Suppressor macrophage treated with lipopolysaccharide for 1 hour (primary cell): ENCODE measurements at places on chromosomes 5 and 9.
A peak's percentile ranks its signal among the peaks of the same experiment; 100 is the strongest.

- no peak for DNase-seq
Observed at GRCh38 chr9:81224166-81225081, 464.9 kb downstream of the TLE1 start.

- no peak for DNase-seq
Observed at GRCh38 chr5:17625686-17626085, 6.2 kb upstream of the TAF11L13 start.

- peak; percentile 7 for DNase-seq
Observed at GRCh38 chr5:40441733-40442132, 238.0 kb upstream of the PTGER4 start.

DNA sequence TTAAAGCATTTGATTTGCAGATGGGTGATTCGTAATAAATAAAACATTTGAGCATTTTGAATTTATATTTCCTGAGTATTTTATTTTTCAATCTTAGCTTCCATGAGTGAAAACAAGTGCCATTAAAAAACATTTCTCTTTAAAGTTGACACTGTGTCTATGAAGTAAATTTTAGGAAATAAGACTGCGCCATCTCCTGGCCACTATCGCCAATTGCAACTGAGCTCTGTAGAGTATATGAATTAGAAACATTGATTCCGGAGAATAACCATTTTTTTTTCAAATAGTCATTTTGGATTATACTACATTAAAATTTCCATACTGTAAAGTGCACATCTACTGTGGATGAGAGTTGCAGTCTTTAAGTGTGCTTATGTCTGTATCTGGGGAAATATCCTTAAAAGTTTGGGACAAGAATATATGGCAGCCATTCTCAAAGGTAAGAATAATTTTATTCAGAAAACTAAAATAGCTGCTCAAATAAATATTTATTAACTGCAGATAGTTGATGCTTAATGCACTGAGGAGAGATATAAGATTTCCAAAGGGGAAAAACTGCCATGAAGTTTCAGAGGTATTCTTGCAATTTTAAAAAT, 5.9 kb downstream of the DMRTA1 start:
- peak; percentile 80 for DNase-seq

GRCh38 chr5:133611357-133612248, 738 bp downstream of the FSTL4 start:
- no peak for DNase-seq

DNA sequence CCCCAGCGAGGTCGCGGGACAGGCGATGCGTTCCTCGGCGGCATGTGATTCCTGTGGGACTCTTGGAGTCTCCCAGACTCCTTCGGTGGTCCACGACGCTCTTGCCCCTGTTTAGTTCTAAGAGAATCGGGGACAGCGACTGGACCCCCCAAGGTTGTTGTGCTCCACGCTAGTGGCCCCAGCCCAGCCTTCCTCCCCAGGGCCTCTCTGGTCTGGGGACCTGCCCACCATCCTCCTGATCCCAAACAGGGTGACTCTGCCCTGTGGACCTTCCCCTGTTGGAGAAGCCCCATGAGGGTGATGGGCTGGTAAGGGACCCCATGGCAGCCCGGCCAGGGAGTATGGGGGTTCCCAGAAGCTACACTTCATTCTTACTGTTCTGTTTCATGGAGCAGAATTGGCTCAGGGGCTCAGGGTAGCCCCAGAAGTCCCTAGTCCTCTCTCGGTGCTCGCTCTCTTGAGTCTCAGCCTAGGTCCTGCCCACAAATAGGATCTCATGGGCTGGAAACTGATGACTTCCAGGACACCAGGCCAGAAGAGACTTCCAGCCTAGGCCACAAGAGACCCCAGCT, 880 bp downstream of the CARD19 start:
- no peak for DNase-seq

DNA sequence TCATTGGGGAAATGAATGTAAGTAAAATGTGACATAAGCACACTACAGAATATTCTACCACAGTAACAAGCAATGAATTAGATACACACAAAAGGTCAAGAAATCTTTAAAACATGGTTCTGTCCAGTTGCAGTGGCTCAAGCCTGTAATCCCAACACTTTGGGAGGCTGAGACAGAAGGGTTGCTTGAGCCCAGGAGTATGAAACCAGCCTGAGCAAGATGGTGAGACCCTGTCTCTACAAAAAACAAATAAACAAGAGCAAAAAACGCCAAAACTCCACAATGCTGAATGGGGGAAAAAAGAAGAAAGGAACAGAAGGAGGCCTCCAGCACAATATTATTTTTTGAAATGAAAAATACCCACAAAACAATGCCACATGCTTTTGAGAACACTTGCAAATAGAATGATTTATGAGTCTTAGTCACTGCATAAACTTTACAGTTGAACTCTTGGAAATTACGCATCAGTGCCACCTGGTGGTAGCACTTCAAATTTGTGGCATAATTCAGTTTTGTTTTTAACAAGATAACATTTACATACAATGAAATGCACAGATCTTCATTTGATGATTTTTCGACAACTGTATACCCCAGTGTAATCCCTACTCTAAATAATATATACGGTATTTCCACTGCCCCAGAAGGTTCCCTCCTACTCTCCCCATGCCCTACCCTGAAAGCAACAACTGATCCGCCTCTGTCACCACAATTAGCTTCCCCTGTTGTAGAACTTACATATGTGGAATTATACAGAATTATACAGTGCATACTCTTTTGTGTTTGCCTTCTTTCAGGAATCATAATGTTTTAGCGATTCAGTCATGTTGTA, 14.4 kb upstream of the SPINK4 start:
- peak; percentile 90 for DNase-seq

DNA sequence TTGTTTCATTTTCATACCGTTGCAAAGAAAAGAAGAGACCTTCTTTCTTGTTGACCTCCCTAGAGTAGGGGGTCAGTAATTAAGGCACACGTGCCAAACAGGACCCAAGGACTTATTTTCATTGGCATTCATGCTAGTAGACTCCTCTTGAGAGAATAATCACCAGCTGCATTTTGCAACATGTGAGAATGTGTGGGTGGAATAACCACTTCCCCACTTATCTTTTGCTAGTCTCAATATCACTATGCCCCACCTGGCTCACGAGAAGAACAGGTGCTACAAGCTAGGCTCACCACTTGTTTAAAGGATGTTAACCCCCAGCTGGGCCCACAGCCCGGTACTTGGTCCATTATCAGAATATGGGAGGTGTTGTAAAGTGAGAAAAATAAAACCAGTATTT, 460.7 kb upstream of the MEF2C start:
- peak; percentile 41 for DNase-seq

DNA sequence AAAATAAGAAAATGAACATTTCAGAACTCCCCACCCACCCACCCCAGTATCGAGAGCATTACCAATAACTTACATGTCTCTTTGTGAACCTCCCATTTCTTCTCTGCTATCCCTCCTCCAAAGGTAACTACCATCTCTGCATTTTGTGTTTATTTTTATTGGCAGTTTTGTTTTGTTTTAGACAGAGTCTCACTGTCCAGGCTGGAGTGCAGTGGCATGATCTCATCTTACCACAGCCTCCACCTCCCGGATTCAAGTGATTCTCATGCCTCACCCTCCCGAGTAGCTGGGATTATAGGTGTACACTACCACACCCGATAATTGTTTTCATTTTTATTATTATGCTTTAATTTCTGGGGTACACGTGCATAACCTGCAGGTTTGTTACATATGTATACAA, 21.7 kb upstream of the GLIS3 start:
- DNase-seq: no peak

GRCh38 chr5:89988129-89988810, 421.3 kb downstream of the CETN3 start:
- no peak for DNase-seq

DNA sequence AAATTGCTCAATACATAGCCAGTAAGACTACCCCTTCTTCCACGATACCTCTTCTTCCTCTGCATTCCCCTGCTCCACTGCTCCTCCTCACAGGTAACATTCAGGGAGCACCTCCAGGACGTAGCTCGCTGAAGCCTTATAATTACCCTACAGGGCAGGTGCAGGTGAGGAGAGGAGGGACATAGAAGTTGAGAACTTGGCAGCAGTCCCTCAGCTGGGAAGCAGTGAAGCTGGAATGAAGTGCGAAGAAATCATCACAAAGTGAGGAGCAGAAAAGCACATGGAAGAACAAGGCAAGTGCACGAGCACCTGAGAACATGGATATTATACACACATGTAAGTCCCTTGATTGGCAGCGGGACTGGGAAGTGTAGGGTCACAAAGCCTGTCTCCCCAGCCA, 118.2 kb downstream of the HSD17B3 start:
- DNase-seq: no peak

- no peak for DNase-seq
Observed at GRCh38 chr5:173638126-173639040, 21.9 kb upstream of the BOD1 start.

- DNase-seq: no peak
Observed at GRCh38 chr5:170254056-170254455, 21.3 kb downstream of the C5orf58 start.

DNA sequence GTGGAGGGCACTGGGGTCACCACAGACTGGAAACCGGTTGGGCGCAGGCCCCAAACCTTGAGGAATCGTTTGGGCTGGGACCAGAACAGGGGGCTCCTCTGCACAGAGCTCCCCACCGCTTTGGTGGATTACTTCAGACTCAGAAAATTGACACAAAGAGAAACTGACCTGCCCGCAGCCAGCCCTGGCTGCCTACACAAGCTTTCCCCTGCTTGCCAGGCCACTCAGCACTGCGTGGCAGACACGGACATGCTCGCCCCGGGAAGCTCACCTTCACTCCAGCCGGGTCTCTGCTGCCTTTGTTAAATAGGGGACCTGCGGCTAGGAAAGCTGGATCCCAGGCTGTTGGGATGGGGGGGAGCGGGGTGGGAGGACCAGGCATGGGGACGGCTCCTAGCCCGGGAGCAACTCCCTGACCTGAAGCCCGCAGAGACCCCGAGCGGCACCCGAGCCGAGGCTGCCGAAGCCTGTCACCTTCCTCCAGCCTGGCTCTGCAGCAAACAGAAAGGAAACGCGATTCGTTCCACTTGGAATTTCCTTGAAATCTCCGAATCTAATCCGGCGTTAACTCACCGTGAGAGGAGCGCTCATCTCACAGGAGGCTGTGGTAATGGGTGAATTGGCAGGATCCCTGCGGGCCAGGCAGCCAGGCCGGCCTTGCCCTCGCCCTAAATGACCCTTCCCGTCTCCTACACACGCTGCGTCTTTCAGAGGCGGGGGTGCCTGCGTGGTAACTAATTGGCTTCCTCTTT, 8.8 kb downstream of the PAX5 start:
- peak; percentile 69 for DNase-seq

DNA sequence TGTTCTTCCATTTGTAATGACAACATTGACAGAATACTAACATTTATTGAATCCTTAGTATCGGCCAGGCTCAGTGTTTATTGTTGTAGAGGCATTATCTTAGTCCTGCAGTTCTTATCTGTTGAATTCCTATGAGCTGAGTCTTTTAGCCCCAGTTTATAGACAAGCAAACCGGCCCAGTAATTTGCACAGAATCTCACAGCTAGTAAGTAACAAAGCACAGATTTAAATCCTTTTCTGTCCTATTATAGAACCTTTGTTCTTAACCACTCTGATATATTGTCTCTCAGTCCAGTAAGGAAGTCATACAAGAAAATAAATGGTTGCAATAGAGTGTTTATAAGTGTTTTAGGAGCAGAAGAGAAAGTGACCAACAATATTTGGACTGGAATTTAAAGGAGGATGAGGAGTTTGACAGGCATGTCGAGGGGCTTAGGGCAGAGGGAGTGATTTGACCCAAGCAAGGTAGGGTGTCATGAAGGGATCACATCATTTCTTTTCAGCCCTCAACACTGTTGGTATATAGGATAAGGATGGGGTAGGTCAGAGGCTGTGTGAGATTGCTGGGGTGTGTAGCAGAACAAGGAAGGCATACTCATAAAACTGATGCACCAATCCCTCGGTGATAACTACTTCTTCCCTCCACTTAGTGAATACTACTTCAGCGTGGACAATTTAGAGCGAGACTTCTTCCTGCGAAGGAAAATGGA, 39.5 kb downstream of the LARP1 start:
- no peak for DNase-seq

DNA sequence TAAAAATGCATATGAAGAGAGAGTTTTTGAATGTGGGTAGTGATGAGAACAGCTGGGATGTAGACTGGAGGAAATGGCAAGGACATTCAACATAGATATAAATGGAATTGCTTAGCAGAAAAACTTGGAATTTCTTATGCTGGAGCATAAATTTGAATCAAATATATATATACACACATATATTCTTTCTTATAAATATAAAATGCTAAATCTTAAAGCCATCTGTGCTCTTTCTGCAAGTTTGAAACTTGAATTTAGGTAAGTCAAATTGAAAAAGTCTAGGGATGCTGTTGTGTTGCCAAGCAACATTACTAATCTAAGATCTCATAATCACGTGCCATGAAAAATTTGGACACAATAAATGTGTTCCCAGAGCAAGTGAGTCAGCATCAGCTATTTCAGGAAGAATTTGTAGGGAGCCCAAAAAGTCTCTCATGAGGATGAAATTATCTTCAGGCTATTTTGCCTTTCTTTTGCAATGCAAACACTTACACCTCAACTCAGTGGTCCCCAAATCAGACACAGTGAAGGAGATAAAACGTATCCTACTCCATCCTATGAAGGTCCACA, 58.4 kb upstream of the ALDH1A1 start:
- no peak for DNase-seq

DNA sequence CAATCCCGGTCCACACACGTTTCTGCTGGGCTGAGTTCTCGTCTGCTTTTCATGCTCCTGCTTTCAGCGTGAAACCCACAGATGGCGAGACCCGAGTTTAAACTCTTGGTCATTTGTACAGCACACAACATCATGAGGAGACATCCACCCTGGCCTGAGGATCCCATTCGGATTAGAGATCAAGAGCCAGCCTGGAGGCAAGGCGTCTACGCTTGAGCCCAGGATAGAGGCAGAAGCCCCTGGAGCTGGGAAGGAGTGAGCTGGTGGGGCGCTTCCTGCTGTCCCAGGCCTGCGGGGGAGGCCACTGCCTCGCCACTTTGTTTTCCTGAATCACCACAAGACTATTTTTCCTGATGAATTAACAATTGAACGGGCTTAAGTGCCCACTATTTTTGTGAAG, 281.9 kb upstream of the IRX4 start:
- DNase-seq: no peak

GRCh38 chr9:126472198-126472947, 141.4 kb upstream of the LMX1B start:
- DNase-seq: peak; percentile 15

GRCh38 chr9:73869264-73869663, 627.9 kb upstream of the RORB start:
- peak; percentile 82 for DNase-seq
